SJCRH30 (cell line): ENCODE measurements at places on chromosomes 2 and 18. TPM values are rescaled to one million over a fixed set of nuclear protein-coding genes. Genes with fewer than 3 reads are reported as not detected.

Gene TSPYL6
- total RNA-seq: 0.03 and 0.10 TPM in 2 replicates

Gene MOGAT1
- not detected in 2 replicates for total RNA-seq

DNA sequence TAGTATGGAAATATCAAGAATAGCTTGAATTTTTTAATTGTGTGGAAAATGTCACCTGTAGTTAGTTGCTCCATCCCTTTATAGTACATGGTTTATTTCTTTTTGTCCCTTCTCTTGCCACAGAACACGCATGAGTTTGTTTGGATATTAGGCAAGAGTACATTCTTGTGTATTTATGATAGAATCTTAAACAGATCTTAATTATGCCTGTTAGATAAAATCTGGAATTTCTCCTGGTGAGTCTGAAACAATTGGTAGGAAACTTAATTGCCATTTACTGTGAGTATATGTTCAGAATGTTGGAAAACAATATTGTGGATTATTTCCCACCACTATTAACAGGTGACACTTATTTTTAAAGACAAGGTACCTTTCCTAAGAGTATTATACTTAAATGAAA lies 30.2 kb upstream of the CABYR start:
- DNase-seq: no peak

- DNase-seq: no peak
Measured at GRCh38 chr2:140998017-140998416, 1132.8 kb downstream of the LRP1B start.

DNA sequence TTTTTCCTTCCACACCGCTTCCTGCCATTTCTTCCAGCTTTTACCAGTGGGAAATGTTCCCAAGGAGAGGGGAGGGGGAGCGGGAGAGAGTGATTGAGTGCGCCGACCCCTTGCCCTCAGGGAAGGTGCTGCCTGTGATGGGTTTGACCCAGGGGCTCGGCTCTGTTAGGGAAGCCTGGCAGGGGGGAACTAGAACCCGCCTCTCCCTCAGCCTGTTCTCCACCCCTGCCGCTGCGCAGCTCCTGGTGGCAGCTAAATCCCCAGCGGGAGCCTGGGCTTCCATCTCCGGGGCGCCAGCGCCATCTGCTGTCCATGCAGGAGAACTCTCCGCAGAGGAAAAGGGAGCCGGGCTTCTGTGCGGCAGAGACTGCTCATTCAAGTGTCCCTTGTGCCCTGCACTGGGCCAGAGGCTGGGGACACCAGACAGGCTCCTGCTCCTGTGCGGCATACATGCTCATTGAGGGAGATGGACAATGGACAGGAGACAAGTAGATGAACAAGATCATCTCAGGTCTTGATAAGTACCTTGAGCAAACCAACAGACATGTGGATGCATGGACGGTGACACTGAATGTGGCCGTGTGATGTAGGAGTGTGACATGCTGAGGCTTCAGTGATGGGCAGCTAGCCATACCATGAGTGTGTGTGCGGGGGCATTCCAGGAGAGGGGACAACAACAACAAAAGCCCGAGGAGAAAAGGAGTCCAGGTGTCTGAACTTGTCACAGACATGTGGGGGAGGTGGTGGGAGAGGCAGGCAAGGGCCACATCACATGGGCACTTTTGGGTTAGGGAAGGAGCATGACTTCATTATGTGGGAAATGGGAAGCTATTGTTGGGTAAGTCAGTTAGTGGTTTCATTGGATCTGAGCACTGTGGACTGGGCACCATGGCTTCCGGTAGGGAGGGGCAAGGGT lies 13.3 kb downstream of the CHPF start:
- DNase-seq: peak; percentile 91

- DNase-seq: no peak
Measured at GRCh38 chr2:70671092-70671675, 96.8 kb downstream of the ADD2 start.

Gene PMAIP1
- 10.6 and 15.7 TPM in 2 replicates for total RNA-seq

DNA sequence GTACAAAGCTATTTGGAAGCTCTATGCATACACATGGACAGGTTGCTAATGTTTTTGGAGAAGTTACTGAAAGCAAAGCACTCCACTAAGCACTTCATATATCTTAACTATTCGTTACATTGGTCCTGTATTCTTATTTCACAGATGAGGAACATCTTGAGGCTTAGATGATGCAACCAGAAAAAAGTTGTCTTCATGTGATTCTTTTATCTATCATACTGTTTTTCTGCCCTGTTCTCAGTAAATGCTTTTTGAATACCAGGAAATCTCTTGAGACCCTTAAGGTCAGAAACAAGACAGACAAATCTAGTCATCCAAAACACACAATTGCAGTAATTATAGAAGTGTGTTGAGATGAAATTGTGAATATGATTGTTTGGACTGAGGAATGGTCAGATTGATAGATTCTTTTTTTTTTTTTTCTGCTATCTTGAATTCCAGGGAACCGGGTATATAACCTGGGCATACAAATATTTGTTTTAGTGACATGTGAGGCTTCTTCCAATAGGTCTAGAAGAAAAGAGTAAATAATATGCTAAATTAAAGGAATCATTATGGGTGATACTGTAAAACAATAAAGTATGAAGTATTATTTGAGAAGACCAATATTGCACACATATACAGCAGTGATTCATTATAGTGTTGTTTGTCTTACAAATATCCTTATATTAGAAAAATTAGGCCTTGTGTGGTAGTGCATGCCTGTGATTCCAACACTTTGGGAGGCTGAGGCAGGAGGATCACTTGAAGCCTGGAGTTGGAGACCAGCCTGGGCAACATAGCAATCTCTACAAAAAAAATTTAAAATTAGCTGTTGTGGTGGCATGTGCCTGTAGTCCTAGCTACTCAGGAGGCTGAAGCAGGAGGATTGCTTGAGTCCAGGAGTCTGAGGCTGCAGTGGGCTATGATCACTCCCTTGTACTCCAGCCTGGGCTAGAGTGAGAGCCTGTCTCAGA lies 33.7 kb downstream of the EHBP1 start:
- DNase-seq: no peak

- no peak for DNase-seq
Measured at GRCh38 chr2:158407031-158407430, 49.5 kb downstream of the CCDC148 start.
